ENCODE measurements at places on chromosomes 2 and 18.

GRCh38 chr18:12597760-12598159 is 60.1 kb downstream of the SPIRE1 start:
- DNase-seq, result no peak

DNA sequence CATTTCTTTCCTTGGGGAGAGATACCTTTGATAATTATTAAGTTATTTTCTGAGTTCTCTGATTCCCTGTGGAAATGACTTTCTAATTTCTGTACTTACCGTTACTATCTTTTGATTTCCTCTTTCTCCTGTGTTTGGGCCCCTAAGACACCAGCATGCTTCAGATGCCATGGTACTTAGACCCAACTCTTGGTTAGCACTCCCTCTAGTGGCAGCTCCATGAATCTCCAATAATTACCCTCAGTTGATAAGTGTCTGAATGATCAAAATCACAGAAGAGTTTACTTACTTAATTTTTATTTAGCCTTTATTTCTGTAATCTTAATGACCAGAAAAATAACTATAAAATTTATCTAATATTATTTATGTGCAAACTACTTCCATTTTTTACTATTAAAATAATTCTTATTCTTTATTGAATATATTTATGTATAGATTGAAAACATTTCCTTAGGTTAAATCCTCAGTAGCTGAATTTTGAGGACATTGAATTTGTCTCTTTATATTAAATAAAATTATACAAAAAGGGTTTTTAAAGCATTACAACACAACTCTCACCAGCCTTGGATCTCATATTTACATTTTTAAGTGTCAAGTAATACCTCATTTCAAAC is 300.4 kb downstream of the KCNS3 start:
- no peak for DNase-seq

- DNase-seq, result no peak
These were observed 36.7 kb downstream of the ARHGAP25 start for GRCh38 chr2:68771211-68771751.

GRCh38 chr2:72205504-72205881 is 57.8 kb upstream of the CYP26B1 start:
- no peak for DNase-seq

DNA sequence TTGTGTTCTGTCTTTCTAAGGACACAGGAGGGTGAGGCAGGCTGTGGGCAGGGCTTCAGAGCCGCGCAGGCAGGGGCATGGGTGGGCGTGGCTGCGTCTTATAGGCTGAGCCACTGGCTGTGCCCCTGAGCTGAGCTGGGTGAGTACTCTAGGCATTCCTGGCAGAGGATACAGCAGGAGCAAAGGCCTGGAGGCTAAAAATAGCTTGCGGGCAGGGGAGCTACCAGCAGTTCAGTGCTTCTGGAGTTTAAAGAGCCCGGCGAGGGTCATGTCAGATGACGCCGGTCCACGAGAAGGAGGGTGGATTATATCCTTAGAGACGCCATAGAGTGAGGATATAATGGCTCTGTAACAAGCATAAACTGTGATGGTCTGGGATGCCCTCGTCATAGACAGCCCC is 31.5 kb upstream of the PDIA6 start:
- no peak for DNase-seq

DNA sequence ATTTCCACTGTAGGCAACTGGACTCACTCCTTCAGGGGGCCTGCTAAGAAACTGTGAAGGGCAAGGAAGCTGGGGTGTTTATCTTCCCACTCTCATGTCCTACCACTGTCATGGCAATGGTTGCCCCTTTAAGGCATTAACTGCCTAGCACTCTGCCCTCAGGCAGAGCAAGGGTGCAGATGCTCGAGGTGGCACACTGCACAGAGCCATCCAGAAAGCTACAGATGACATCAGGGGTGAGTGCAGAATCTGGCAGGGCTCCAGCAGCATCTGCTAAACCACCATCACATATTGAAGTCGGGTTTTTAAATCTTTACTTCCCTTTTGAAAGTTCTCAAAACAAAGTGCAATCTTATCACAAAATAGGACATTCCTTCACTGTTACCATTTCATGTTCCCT is 75.4 kb downstream of the RAPGEF4 start:
- no peak for DNase-seq

DNA sequence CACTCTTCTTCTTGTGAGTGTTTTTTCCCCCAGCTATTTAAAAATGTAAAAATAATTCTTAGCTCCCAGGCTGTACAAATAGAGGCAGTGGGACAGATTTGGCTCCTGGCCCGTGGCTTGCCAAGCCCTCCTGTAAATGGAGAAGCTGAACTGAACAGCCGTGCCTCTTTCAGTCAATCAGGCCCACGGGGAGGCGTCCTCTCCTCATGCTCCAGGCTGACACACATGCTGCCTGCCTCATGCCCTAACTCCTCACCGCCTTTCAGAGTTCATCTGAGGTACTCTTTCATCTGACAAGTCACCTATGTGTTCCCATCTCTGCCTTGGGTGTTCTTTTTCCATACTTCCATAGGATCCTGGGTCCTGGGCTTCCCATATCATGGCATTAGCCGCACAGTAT is 58.9 kb downstream of the BMP10 start:
- DNase-seq, result no peak

- DNase-seq, result no peak
These were observed 55.0 kb downstream of the EPB41L3 start for GRCh38 chr18:5488844-5489243.

GRCh38 chr2:97745474-97746174 is 32.2 kb downstream of the ZAP70 start:
- DNase-seq, result peak; percentile 27

DNA sequence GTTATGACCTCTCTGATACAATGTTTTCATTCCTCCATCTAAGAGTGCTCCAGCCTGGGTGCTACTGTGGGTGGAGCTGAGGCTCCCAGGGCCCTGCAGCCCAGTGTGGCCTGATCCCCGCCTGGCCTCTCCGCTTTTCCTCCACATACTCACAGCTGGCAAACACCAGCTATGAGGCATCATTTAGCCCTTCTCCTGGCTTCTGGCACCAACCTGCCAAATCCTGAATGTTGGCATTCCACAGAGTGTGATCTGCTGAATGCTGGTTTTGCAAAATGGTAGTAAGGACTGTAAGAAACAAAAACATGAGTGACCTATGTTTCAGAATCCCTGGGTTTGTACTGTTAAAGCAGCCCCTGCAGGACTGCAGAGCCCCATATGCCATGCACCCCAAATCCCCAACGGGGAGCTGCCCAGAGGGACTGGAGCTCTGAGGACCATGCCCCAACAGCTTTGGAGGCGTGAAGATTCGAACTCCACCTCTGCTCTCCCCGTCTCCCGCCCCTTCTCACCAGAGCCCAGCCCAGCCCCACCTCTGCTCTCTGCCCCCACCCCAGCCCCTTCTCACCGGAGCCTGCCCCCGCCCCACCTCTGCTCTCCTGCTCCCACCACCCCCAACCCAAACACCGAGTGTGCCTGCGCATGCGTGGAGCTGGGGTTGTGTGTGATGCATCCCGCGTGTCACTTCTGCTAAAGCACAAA is 4.2 kb downstream of the SLC66A2 start:
- DNase-seq, result no peak

DNA sequence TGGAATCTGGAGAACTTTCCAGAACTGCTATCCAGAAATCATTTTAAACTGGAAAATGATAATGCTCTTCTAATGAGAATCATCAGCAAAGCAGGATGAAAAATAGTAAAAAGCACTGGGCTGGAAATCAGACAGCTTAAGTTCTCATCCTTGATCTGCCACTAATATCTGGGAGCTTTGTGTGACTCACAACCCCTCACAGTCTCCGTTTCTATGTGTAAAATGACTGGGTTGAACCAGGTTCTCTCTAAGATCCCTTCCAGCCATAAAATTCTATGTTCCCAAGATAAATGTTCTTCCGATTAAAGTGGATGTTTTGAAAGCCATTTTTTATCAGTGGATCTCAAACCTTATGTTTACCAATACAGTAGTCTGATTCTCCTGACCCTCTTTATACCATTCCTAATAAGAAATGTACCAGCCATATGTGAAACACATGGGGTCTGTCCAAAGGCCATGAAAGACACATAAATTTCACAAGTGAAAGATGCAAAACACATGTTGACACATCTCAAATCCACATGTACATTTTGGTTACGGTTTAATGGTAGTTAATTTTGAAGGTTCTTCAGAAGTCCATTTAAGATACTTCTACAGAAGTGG is 188.8 kb downstream of the EN1 start:
- no peak for DNase-seq

DNA sequence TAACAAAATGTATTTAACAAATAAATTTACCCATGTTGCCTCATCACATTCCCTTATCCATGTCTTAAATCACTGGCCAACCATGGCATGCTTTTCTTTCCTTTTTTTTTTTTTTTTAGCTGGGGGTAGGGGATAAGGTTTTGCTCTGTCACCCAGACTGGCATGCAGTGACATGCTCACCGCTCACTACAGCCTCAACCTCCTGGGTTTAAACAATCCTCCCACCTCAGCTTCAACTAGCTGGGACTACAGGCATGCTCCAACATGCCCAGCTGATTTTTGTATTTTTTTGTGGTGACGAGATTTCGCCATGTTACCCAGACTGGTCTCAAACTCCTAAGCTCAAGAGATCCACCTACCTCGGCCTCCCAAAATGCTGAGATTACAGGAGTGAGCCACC is 266.4 kb downstream of the THSD7B start:
- no peak for DNase-seq

DNA sequence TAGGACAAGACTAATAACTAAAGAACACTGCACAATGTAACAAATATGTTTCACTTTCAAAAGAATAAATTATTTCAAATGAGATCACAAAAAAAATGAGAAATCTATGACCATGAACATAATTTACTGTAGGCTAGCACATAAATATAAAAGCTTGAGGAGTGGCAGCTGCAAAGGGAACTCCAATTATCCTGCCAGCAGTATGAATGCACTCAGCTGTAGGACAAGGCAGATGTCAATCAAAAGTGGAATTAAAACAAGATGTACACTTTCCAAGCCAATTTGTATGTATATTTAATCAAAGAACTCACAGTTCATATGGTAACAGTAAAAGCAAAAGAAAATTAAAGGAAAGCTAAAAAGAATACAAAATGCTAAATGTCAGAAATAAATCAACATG is 76.6 kb upstream of the NCKAP5 start:
- no peak for DNase-seq

GRCh38 chr2:167110345-167110744 is 222.1 kb downstream of the XIRP2 start:
- no peak for DNase-seq

- no peak for DNase-seq
These were observed 234.9 kb downstream of the FHOD3 start for GRCh38 chr18:36532394-36532793.

DNA sequence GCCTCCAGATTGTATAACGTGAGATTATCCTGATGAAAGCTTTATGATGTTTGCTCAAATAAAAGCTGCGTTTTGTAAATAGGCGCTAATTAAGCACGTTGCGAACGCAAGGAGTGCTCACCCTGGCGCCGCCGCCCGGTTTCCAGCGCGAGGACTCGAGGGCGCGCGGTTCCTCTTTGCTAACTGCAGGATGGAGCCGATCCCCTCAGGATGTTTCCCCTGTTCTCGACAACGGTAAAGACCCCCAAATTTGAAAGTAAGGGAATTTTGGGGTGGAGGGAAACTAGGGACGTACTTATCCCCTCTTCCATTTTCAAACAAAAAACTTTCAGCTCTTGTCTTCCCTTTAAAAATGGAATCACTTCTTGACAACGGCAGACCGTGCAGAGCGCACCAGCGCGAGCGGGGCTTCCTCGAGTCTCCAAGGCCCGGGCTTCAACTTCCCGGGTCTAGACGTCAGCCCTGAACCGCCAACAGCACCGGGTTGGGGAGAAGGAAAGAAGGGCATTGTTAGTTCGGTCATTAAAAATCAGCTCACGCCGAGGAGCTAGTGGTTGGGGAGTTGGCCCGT is 1.1 kb upstream of the GBX2 start:
- no peak for DNase-seq

- DNase-seq, result no peak
These were observed 7.8 kb upstream of the GPR55 start for GRCh38 chr2:230932556-230933511.

DNA sequence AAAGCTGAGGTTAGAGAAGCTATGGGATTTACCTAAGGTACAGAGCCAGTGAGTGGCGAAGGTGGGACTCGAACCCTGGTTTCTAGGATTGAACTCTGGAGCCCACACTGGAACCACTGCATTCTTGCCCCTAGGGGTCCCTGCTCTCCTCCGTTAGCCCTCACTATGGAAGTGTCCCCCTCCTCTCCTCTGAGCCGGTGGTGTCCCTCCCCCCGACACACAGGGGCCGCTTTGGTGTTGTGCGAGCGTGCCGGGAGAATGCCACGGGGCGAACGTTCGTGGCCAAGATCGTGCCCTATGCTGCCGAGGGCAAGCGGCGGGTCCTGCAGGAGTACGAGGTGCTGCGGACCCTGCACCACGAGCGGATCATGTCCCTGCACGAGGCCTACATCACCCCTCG is 8.5 kb upstream of the GMPPA start:
- no peak for DNase-seq

GRCh38 chr18:1017227-1018058 is 112.8 kb downstream of the ADCYAP1 start:
- no peak for DNase-seq

- DNase-seq, result no peak
These were observed 19.1 kb downstream of the COL3A1 start for GRCh38 chr2:188993247-188993646.

DNA sequence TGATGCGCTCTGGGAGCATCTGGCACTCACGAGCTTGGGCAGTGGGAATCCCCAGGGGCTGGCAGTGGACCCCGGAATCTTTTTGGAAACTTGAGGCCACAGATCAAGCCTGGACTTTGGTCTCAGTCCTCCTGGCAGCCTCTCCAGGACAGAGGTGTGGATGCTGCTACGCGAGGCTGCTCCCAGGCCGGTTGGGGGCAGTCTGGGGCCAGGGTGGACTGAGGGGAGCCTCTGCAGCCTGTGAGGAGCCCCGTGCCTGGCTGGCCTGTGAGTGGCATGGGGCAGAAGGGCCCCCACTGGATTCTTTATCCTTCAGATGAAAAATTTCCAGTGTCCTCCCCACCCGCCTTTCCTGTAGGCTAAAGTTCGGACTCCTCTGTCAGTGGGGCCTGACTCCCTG is 12.7 kb upstream of the DES start:
- DNase-seq, result no peak

- DNase-seq, result no peak
These were observed 89.8 kb downstream of the TGOLN2 start for GRCh38 chr2:85237849-85238565.

- no peak for DNase-seq
These were observed 7.0 kb downstream of the RNPEPL1 start for GRCh38 chr2:240575101-240575965.

Measured in stimulated activated CD8-positive, alpha-beta memory T cell treated with anti-CD3 and anti-CD28 coated beads, Interleukin-7, amount 100 ng/mL, for 1 hour (primary cell).